ENCODE measurements at places on chromosomes 13 and 19.

DNA sequence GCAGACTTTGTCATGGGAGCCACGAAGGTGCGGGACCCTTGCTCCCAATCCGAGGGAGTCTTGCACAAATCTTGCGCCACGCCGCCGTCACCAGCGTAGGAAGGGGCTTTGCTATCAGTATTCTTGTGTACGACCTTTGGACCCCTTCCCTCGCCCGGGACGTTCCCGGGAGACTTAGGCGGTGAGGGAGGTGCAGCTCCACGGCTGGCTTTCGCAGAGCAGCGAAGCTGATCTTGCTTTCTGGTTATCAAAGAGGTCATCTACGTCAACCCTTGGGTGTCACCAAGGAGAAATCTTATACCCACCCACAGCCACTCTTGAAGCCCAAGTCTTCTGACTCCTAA is 583 bp downstream of the TECR start:
- DNase-seq = no peak

GRCh38 chr19:14379294-14380065 is 1.8 kb upstream of the ADGRE5 start:
- no peak for DNase-seq

- no peak for DNase-seq
These were observed 12.7 kb downstream of the FARP1 start for GRCh38 chr13:98155475-98156109.

DNA sequence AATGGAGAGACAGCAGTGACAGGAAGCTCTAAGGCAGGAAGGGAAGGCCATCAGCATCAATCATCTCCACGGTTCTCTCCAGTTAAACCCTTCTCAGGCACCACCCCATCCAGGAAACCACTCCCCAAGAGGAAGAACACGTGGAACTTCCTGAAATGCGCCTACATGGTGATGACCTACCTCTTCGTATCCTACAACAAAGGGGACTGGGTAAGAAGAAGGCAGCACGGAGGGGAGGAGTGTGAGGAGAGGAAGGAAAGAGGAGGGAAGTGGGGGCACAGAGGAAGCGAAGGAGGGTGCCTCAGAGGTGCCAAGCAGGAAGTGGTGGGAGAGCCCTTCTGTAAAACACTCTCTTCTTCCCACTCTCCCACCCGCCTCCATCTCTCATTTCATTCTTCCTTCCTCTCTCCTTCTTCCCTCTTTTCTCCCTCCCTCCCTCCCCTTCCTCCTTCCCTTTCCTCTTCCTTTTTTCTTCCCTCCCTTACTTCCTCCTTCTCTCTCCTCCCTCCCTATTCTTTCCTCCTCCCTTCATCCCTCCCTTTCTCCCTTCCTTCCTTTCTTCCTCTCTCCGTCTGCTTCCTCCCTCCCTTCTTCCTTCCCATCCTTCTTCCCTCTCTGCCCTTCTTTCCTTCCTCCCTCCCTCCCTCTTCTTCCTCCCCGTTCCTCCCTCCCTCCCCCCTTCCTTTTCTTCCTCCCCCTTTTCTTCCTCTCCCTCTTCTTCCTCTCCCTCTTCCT is 12.6 kb downstream of the ZSCAN5A start:
- no peak for DNase-seq

DNA sequence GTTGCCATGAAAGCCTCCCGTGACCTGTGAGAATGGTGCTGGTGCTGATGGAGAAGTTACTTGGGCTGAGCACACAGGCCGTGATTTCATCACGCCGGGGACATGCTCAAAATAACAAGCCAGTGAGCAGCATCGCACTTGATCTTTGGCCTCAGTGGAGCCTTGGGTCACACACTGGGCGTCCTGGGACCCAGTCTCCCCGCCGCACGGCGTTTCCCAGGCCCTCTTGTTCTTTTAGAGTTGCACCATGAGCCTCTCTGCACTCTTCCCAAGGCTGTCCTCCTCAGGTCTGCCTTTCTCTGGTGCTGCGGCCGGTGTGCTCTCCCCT is 9.5 kb upstream of the NDUFS7 start:
- no peak for DNase-seq

DNA sequence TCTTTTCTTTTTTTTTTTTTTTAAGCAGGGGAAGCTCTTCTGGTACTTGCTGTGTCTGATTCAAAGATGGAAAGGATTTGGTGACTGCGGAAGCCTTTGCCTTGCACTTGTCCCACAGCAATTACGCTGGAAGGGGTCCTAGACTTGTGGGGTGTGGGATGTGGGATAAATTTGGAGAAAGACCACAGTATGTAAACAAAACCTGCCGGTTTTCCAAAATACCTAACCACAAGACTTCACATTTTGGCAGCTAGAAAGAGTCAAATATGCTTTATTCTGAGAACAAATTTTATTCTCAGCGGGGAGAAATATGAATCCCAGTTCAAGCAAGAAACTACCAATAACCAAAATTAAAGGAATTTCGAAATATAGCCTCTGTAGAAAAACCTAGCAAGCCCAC is 176.5 kb downstream of the SPRY2 start:
- DNase-seq = no peak

GRCh38 chr13:45604892-45605291 is 10.6 kb downstream of the ERICH6B start:
- DNase-seq = no peak

DNA sequence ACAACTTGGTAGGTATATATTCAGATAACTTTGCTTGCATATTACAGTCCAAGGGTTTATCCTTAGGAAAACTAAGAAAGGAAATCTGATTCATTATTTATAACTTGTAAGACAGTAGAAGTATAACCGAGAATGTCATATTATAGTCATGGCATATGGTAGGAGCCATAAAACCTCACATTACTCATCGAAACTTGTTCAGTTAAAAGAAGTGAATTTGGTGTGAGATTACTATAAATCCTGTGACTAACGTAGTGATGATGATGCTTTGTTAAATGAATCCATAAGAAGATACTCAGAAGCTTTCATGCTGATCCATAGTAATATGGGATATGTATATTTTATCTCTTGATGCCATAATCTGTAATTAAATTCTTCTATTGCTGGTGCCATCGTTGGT is 57.3 kb downstream of the MTUS2 start:
- no peak for DNase-seq

- DNase-seq = no peak
These were observed 10.5 kb upstream of the NTN5 start for GRCh38 chr19:48683349-48683748.

DNA sequence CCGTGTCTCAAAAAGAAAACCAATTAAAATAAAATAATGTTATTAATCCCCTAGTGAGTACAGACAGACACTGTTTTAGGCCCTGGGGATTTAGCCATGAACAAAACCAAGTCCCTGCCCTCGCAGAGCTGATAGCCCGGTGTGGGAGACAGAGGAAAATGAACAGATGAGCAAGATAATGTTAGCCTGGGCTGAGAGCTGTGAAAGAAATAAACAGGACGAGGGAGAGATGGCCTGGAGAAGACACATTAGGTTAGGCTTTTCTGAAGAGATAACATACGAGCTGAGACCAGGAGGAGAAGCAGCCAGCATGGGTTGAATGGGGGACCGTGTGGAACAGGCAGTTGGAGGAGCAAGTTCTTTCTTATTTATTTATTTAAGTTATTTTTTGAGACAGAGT is 9.0 kb downstream of the RELB start:
- DNase-seq = no peak

GRCh38 chr19:36032251-36033104 is at the start of gene CLIP3:
CLIP3 (minus strand) TSS chr19:36032873; CDS start chr19:36032357, 516 bp downstream.
- no peak for DNase-seq

DNA sequence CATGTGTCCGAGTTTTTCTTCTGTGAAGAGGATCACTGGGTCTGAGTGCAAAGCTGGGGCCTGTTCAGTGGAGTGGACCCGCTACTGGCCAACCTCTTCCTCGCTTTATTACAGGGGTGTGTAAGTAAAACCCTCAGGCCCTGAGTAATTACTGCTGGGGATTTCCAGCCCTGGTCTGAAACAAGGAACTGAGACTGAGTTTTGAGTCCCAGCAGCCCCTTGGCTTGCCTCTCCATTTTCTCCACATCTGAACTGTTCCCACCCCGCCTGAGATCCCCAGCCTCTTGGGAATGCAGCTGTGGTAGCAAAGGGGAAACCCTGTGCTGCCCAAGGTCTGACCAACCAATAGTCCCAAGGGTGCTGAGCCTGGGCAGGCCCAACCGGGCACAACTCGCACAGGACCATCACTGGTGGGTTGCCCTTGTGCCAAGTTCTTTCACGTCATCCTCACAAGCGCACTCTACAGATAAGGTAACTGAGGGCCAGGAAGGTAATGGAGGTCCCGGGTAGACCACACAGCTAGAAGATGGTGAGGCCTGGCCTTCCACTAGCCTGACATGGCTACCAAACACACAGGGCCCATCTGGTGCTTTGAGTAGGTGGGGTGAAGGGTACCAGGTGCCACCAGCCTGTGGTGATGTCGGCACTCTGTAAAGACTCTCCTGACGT is 13.7 kb upstream of the SLC35E1 start:
- no peak for DNase-seq

DNA sequence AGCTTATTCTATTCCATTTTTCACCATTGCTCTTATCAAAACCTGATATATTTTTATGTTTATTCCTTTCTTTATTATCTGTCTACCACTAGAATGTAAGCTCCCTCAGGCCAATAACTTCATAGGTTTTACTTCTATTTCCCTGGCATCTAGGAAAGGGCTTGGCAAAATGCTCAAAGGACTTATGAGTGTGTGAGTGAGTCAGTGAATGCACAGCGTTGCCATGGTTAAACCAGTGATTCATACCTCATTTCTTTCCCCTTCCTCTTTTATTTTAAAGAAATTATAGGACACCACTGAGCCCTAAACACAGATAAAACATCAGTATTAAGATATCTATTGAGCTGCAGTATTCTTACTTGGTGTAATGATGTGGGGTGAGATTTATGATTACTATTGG is 162.1 kb downstream of the GPC6 start:
- DNase-seq = no peak

GRCh38 chr13:99083981-99084380 is 106.1 kb upstream of the DOCK9 start:
- no peak for DNase-seq

- DNase-seq = no peak
These were observed 4.5 kb upstream of the B3GNT8 start for GRCh38 chr19:41431426-41432386.

DNA sequence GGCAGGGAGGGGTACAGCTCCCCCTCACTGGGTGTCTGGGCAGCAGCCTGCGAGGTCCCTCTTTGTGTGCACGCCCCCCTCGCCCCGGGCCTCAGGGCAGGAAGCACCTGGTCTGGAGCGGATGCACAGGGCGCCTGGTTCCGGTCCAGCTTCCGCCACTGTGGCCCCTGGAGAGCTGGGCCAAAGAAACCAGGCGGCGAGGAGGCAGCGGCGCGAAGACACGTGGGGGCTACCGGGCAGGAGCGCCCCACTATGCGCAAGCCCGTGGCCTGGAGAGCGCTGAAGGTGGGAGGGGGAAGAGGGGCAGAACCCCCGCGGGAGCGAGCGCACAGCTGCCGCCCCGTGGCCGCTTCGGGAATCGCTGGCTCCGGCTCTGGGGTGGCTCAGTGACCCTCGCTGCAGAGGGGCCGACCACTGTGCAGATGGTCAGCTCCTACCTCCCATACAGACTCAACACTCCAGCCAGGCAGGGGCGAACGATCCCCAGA is 1.7 kb upstream of the LYL1 start:
- no peak for DNase-seq

DNA sequence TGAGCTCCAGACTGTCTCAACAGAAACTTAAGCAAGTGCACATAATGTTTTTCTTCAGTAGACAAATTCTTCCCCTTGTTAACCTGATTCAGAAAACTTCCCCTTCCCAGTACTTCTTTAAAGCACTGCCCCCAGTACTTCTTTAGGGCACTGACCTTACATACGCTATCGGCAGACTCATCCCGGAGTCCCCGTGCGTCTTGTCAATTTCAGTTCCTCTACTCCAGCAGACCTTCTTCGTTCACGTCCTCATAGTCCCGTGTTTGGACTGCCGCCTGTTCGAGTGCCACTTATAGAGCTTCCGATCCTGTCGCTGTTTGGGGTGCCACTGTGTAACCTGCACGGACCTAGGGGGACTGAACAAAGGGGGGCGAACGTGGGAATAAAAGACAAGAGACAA is 29.0 kb downstream of the ZNF627 start:
- DNase-seq = no peak

- no peak for DNase-seq
These were observed 20.2 kb downstream of the TMEM150B start for GRCh38 chr19:55304980-55305379.

GRCh38 chr19:4633140-4633967 is 6.0 kb upstream of the TNFAIP8L1 start:
- no peak for DNase-seq

- DNase-seq = no peak
These were observed 2.7 kb upstream of the SOX1 start for GRCh38 chr13:112064222-112064621.

DNA sequence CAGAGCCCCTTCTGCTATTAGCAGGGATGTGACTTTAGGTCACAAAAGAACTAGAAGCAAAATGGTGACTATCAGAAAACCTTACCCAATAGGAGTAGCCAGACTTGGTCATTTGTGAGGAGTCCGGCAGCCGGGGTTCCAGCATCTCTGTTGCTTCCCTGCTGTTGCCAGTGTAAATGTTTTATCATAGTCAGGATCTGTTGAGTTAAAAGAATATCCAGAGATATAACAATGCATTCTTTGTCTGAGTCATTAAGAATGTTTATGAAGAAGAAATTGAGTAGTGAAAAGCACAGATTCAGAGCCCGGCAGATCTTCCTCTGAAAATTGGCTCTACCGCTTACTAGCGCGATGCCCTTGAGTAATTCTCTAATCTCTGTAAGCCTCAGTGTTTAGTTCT is 84.2 kb downstream of the COL4A2 start:
- no peak for DNase-seq

- no peak for DNase-seq
These were observed 2.7 kb upstream of the MAP2K7 start for GRCh38 chr19:7900931-7901330.

DNA sequence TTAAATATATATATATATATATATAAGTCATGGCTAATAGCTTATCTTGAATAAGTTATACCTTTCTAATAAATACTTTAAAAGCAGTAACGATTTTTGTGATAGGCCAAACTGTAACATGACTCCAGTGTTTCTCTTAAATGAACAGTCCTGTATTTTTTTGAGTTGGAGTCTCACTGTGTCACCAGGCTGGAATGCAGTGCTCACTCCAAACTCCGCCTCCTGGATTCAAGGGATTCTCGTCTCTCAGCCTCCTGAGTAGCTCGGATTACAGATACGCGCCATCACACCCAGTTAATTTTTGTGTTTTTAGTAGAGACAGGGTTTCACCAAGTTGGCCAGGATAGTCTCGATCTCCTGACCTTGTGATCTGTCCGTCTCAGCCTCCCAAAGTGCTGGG is 814.2 kb upstream of the SLITRK5 start:
- no peak for DNase-seq

DNA sequence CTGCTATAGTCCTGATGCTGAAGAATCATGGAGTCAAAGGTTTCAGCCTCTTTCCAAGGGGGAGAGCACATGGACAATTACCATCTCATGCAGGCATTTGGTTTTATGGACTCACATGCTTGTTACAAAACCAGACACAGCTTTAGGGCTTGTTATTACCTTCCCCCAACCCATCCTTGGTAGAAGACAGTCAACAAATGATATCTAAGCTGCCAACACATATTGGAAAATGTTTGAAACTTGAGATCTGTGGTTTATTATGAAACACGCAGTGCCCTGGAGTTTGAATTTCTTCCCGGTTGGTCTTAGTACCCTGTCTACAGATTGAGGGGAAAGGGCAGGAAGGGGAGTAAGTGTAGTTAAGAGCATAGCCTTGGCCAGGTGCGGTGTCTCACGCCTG is 12.5 kb upstream of the CYP2A6 start:
- peak; percentile 52 for DNase-seq

Data from BJ (cell line).